ENCODE measurements at places on chromosomes 5 and 9.

DNA sequence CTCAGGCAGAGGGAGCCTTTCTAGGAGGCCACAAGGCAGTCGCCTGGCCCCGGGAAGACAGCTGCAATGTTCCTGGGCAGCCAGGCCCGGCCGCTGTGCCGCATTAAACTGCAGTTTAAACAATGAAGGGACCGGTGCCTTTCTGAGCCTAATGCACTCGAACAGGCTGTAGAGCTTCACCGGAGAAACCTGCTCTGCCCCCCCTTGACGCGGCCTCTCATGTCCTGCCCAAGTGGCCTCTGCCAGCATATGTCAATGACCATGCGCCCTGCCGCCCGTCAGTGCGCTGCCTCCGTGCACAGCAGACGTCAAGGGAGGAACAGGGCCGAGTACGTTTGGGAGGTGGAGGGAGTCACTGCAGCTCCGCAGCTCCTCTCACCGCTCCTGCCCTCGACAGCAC is 38.4 kb upstream of the BARHL1 start:
- no peak for DNase-seq

GRCh38 chr5:174058433-174059122 is 13.1 kb downstream of the NSG2 start:
- DNase-seq: no peak

DNA sequence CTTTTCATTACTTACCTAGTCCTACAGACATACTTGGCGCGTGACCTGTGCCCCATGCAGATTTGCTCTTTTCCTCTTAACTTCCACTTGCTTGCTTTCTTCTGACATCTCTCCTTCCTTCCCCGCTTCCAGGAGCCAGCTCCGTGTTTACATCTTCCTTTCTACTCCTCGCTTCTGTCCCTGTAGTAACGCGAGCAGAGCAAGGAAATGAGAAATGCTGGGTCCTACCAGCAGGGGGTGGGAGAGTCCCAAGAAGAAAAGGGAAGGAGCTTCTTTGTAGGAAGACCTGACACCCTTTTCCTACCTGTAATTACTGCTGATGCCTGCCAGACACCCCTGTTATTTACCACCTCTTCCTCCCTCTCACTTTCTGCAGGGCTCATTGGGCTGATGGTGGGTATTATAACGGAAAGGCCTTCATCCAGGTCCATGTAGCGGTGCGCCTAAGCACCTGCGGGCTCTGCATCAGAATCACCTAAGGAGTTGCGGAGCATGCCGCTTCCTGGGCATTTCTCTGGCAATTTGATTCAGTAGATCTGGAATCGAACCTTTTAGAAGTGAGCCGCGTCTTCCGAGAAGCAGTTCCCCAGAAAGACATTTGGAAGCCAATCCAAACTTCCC is 1260.8 kb upstream of the WWC1 start:
- no peak for DNase-seq

DNA sequence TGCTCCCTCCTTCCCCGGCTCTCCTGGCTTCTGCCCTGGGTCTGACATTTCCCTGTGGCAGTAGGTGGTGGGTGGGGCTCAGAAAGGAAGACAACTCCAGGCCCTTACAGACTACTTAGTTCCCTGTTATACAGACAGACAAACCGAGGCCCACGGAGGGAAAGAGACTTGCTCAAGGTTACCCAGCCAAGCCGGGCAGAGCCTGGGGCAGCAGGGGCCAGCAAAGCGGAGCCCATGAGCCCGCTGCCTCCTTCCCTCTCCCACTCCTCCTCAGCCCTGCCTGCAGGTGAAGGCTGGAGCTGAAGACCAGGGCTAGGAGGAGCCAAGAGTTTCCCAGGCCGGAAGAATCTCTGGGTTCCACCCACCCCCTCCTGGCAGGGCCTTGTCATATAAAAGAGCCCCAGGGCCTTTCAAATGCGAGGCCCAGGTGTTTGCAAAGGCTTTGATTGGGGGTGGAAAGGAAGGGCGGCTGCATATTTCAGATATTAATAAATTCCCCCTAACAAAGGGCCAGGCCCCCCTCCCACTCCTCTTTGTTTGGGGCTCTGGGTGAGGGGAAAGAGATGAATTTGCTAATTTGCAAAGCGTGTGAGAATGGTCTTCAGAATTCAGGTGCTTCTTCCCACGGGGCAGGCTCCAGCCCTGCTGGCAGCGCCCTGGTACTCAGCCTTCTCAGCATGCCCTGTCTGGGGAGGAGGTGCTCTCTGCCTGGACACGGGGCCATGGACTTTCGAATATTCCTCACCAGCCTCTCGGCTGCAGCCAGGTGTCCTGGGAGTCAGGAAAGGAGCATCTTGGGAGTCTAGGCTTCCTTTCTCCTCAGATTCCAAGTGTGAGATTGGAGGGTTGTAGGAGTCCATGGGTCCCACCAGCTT is 21.5 kb downstream of the SLC6A7 start:
- DNase-seq: no peak

- DNase-seq: no peak
Measured at GRCh38 chr5:960551-960950, 48.1 kb upstream of the NKD2 start.

DNA sequence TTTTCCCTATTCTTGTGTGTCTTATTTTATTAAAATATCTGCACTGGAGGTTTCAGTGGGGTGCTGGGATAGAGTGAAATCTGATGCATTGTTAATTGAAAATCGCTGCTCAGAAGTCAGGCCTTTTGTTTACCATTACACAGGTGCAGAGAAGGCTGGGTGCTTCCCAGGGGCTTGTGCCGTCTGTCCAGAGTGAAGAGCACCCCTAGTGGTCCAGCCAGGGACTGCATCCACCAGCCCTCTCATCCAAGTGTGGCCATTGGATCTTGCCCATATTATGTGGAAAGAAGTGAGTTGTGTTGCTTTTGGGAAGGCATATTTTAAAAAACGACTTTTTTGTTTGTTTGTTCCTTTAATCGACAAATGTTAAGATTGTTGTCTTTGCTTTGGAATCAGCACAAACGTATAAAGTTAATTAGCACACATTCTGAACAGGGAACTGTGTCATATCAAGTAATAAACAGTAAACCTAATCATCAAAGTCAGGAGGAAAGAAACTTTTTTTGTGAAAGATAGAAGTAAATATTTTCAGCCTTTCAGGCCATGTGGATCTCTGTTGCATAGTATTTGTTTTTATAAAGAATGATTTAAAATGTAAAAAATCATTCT is 315.6 kb downstream of the MTRR start:
- DNase-seq: no peak

- no peak for DNase-seq
Measured at GRCh38 chr5:110414360-110414759, 312.1 kb downstream of the TMEM232 start.

GRCh38 chr9:79940919-79941318 is 369.2 kb downstream of the TLE4 start:
- DNase-seq: no peak

GRCh38 chr9:74951725-74952151 is 974 bp downstream of the C9orf40 start:
- peak; percentile 35 for DNase-seq

DNA sequence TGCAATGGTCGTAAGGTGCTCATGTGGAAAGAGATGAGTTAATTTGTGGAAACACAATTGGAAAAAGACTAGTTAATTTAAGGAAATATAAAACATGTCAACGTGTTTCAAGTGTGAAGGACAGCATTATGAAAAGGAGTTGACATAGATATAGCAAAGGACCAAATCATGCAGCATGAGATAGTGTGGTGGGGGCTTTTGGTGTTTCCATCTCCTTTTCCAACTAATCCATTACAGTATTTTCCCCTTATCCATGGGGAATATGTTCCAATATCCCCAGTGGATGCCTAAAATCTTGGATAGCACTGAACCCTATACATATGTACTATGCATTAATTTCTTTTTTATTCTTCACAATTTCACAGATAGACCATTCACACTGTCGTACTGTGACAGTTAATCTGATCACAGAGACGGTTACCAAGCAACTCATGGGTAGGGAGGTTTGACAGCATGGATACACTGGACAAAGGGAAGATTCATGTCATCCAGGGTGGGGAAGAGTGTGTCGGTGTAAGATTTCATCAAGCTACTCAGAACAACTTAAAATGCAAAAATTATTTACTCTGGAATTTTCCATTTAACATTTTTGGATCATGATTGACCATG is 238.6 kb downstream of the CDH12 start:
- no peak for DNase-seq

DNA sequence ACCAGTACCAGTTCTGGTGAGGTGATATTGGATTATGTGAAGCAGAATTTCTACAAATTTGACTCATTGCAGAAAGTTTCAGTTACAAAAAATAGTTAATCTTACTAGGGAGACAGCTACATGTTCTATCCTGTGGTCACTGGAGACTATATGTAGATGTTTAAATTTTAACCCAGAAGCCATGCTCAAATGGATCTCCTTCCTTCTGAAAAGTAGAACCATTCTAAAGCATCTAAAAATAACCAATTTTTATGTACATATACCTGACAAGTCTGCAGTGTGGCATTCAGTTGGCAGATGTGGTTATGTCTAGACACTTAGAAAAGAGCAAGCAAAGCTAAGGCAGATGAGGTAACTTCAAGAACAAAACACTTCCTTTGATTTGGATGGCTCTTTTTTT is 65.5 kb upstream of the POU4F3 start:
- DNase-seq: no peak

DNA sequence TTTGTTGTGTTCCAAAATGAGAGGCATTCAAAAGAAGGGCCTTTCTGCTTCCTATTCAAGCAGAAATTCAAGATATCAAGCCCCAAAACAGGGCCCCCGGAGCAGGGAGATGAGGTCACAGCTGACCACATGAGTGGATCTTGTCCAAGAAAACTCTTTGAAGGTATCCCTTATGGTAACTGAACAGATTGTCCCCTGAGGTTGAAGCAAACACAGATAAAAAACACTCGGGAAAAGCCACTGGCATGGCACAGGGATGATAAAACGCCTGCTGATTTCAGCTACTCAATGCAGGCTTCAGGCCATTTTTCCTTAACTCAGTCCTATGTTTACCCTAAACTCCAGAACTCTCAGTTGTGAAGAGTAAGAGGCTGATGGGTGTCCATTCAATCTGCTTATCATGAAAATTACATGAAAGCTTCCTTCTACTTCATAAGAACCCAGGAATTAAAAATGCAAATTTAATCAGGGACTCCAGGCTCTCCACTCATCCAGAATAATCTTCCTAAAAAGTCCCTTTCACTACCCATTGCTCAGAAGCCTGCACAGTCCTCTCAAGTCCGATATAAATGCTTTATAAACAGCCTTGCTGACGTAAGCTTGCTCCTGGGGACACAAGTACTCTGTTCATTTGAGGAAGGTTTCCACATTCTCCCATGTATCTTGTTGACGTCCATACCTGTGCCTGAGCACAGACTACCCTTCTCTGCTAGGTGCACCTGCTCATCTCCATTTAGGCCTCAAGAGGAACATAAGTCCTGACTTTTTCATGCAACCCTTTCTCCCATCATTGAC is 35.9 kb upstream of the SLC1A3 start:
- no peak for DNase-seq

DNA sequence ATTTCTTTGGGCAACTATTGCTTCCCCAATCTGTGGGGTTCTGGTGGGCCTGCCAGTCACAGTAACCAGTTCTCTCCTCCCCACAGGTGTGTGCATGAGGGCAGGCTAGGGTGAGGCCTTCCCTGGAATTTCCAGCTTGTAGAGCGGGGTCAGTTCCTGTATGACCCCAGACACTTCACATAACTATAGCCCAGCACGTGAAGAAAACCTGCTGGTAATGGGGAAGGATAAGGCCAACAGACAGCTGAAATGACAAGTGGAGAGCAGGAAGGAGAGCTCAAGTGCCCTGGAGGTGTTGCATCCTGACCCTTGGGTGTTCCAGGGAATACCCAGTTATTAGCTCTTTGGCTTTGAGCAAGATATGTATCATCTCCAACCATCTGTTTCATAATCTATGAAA is 142.2 kb downstream of the CDC42SE2 start:
- no peak for DNase-seq

DNA sequence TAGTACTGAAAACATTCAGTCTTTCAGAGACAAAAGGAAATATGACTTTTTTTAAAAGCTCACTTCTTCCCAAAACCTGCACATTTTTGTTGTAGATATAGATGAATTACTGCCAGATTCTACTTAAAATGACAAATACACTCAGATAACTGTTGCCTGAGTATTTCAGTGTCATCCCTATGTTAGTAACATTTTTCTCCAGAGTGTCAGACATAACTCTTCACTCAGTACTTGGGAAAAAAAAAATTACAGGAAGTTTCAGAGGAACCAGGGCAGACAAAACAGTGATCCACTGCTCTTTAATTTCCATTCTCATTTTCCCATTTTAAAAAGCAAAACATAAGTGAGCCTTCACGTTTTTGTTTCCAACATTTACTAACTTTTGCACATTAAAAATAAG is 79.3 kb upstream of the ITGA1 start:
- DNase-seq: no peak

DNA sequence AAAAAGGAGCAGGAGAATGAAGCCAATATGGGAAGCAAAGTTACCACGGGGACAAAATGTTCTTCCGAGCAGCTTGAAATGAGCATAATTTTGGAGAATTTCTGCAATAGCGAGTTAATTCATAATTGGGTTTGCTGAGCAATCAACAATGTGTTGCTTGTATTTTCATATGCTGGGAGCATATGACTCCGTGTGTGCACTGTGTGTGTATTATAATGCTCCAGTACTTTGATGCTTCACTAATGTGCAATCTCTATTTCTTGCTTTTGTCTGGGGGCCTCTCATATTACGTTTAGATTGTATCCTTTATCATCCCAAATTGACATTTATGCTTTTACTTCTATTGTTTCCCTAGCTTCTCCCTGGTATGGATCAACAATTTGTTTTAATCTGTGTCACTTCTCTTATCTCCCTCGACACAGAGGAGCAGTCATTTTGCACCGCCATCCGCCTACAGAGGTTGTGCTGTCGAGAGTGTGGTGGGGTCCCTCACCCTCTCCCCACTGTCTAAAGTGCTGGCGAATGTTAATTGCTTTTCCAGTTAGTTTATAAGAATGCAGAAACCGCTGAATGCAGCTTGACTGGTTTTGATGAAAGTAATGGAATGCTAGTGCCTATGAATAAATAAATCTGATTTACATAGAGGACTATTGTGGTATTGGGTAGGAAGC is 372.5 kb upstream of the WWC1 start:
- DNase-seq: no peak

DNA sequence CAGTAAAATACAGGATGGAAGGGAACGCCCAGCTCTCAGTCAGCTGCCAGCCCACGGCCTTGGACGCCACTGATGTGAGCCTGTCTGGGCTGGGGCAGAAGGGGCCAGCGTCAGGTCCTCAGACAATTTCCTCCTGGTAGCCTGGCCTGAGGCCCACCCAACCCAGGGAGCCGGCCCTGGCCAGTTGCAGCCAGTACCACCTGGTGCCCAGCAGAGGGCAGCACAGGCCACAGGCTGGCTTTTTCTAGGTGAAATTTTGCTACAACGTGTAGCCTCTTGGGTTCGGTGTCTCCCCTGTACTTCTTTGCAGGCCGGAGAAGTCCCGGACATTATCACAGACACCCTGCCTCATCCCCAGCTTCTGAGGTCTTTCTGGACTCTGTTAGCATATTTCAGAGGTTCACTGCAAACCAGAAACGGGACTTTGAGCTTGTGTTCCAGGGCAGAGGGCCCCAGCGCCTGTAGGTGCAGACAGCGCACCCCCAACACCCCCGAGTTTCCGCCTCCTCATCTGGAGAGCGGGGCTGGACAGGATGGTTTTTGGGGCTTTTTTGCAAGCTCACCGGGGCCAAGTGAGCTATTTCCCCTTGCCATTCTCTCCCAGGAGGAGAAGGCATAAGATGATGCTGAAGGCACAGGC is 45.9 kb upstream of the KCNMB1 start:
- DNase-seq: no peak

- no peak for DNase-seq
Measured at GRCh38 chr9:125601961-125602360, 105.0 kb downstream of the MAPKAP1 start.

- no peak for DNase-seq
Measured at GRCh38 chr5:154865466-154866184, 7.2 kb downstream of the CNOT8 start.

Measured in esophagus squamous epithelium (tissue), 5 donors.